ENCODE measurements at places on chromosomes 12 and 14.

DNA sequence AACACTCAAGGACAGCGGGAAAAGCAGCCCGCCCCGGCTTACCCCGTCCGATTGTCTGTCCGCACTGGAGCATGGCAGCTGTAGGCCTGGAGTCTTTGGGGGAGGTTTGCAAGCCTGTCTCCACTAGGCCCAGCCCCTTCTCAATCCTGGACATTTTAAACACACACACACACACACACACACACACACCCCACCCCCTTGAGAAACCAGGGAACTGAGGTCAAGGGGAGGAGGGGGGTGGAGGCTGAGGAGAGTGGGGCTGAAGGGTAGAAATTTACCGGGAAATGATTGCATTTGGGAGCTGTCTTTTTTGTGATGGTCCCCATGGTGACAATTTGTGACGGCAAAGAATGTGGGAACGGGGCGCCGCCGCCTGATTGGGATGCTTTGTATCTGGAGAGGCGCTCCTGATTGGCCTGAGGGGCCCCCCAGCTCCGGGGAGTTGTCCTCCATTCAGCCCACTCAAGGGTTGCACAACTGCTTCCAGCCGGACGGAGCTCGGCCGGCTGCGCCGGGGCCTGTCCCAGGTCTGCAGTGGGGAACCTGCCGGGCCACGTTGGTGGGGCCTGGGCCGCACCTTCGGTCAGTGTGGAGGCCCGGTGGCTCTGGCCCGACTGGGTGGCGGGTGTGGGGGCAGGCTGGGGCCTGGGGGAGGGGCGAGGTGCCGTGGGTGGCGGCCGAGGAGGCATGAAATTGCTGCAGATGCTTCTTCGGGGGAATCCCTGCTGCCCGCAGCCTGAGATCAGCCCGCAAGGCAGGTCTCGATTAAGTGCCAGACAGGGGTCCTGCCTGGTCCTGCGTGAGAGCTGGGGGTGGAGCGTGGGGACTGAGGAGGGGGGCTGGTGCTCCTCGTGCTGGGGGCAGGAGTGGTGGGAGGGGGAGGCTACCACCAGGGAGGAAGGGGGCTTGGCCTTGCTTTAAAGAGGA lies at the start of gene FAM181A:
Gene FAM181A (plus strand): TSS at position 472 of the 927 bp plus-strand sequence. CDS start 942 bp downstream, outside the sequence.
- no peak for DNase-seq

GRCh38 chr12:23950775-23951451 lies 1.4 kb upstream of the SOX5 start:
- DNase-seq, result no peak

- DNase-seq, result no peak
These were observed 4.5 kb downstream of the AJUBA start for GRCh38 chr14:22977684-22978486.

DNA sequence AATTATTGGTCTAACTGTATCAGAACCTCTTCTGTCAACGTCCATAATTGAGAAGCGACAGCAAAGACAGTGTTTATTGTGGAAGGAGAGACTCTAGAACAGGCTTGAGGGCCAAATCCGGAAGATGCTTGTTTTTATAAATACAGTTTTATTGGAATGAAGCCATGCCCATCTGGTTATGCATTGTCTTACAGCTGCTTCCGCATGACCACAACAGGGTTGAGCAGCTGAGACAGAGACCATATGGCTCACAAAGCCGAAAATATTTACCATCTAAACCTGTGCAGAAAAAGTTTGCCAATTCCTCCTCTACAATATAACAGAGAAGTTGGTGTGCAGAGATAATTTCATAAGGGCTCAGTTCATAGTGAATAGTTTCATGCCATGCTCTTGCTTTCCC lies 24.5 kb downstream of the PRKAB1 start:
- no peak for DNase-seq

- DNase-seq, result no peak
These were observed 241.5 kb downstream of the SUDS3 start for GRCh38 chr12:118617611-118618450.

GRCh38 chr12:53051881-53052412 lies 2.1 kb downstream of the TNS2 start:
- DNase-seq, result no peak
